Stimulated activated CD8-positive, alpha-beta memory T cell treated with anti-CD3 and anti-CD28 coated beads, Interleukin-4, amount 100 ng/mL, for 1 hour (primary cell): ENCODE measurements at places on chromosomes 6 and 20.

DNA sequence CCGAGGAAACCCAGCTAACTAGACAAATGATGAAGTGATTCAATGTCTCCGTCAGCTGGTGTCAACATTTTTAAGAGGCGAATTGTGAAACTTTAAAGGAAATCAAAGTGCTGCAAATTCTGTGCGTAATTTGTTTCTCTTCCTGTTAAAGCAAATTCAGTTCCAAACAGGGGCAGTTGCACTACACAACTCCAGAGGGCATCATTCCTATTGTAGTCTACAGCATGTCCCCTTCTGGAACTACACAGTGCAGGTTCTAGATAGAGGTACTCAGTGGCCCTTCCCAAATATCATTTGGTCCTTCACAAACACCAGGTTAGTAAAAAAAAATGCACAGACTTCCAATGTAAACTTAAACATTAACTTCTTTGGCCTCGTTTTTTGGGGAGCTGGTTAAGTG lies 38.3 kb upstream of the SMLR1 start:
- DNase-seq, result no peak

- DNase-seq, result no peak
These were observed 2.9 kb upstream of the HLA-DOB start for GRCh38 chr6:32819729-32820128.

- DNase-seq, result no peak
These were observed 107.5 kb downstream of the FAXC start for GRCh38 chr6:99241905-99242534.

DNA sequence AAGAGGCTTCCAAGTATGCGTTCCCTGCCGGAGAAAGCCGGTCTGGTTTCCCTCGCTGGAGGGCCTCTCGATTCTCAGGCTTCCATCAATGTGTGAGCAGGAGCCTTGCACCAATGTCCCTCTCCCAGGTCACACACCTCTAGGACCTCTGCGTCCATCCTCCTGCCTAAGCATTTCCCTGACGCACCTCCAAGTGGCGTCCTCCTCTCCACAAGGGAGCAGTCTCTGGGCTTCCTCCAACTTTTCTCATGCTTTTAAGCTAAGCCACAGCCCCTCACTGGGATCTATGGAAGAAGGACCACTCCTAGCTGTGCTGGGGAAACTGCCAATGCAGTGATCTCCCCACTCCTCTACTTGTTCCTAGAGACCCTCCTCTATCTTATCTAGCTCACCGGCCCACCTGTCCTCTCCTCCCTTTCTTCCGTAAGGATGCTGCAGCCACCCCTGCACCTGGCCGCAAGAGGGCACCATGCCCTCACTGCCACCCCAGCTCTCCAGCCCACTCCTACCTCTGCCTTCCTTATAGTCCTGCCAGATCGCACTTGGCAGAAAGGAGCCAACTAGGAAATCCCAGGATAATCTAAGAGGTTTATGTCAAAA lies 258.7 kb downstream of the LRFN2 start:
- no peak for DNase-seq

- no peak for DNase-seq
These were observed 31.5 kb downstream of the PDE7B start for GRCh38 chr6:135883045-135883444.

- DNase-seq, result no peak
These were observed 14.4 kb downstream of the CYB5R4 start for GRCh38 chr6:83873869-83874268.

- no peak for DNase-seq
These were observed 758.1 kb upstream of the EPHA7 start for GRCh38 chr6:94177429-94177828.

DNA sequence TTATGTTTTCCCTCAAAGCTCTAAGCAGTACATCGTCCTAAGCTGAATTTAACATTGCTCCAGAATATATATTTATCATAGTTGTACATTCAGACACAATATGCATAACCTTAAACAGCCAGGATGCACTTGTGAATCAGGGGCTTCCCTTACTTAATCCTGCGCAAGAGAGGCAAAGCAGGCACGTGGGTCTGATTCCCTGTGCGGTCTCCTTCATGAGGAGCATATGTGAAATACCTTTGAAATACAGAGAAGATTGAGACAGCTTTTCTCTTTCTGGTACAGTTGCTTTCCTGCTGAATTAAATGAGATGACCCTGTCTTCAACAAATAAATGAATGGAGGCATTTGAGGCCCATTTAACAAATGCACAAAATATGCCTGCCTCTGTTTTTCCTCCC lies 1.5 kb downstream of the HTR1E start:
- no peak for DNase-seq

- DNase-seq, result no peak
These were observed 192.9 kb downstream of the PLCB4 start for GRCh38 chr20:9261781-9262180.
